ENCODE measurements at places on chromosomes 1 and 21.

- DNase-seq = no peak
Measured at GRCh38 chr21:43340491-43341377, 86.2 kb downstream of the SIK1 start.

GRCh38 chr1:30014031-30014430, 709.4 kb downstream of the MATN1 start:
- no peak for DNase-seq

- no peak for DNase-seq
Measured at GRCh38 chr1:16978139-16978538, 2.3 kb downstream of the MFAP2 start.

DNA sequence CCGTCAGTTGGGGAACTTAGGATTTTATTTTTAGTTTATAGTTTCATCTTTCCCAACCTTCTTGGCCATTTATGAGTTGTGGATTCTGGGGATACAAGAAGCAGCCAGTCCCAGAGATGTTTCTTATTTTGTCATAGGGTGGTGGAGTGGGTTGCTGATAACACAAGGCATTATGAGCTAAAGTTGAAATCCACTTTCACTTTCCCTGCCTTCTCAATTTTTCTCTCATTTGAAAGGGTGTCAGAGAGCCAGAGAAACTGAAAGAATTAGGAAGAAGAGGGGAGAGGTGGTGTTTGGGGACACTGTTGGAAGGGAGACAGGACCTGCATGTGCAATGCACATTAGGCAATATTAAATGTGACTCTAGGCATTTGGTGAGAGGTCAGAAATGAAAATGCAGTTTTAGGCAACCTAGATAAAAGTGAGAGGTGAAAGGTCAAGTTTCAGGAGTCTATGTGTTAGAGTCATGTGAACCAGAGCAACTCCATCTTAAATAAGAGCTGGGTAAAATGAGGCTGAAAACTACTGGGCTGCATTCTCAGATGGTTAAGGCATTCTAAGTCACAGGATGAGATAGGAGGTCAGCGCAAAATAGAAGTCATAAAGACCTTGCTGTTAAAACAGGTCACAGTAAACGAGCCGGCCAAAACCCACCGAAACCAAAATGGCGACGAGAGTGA, 71.1 kb upstream of the F3 start:
- DNase-seq = no peak

GRCh38 chr1:42170779-42171621, 6.5 kb upstream of the GUCA2A start:
- no peak for DNase-seq

DNA sequence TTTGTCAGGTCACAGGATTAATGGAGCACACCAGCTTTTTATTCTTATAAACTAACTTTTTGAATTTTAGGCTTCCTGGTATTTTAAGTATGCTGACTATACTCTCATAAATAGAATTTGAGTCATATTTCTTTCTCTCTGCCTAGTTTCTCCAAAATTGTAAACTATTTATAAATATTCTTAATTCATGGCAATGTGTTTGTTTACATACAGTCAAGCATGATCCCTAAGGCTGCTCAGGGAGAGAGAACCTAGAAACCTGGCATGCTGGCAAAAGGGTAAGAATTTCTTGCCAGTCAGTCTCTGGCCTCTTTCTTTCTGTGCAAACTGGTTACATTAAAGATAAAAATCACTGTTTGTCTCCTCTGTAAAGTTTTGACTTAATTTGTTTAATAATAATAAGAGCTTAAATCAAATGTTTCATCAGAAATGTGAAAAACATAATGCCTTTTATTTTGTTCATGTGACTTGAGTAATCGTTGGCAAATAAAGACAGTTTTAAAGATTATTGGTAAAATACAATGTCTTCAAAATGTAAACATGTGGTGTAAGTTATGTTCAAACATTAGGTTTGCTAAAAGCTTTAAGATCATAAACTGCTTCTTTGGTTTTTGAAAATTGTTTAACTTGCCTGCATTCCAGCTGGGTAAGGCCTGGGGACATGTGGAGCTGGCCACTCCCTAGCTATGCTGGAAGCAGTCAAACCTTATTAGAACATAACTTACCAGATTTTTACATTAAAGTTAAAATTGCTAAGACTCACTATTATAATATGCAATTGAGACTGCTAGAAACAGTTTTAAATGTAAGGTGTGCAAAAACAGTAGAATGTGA, 1401.7 kb downstream of the NCAM2 start:
- no peak for DNase-seq

- no peak for DNase-seq
Measured at GRCh38 chr1:187042538-187042937, 213.8 kb downstream of the PLA2G4A start.

DNA sequence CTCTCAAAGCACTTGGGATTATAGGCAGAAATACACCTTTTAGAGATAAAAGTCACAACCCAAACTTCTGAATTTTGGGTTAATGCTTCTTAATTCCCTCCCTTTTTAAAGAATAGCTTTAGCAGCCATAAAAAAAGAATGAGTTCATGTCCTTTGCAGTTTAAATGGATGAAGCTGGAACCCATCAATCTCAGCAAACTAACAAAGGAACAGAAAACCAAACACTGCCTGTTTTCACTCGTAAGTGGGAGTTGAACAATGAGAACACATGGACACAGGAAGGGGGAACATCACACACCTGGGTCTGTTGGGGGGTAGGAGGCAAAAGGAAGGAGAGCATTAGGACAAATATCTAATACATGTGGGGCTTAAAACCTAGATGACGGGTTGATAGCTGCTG, 55.8 kb downstream of the SLC27A3 start:
- no peak for DNase-seq

- no peak for DNase-seq
Measured at GRCh38 chr1:211547710-211548109, 31.3 kb downstream of the SLC30A1 start.

- DNase-seq = no peak
Measured at GRCh38 chr21:17726047-17726829, 92.9 kb downstream of the C21orf91 start.

- DNase-seq = no peak
Measured at GRCh38 chr1:225567789-225568188, 85.1 kb downstream of the ENAH start.

DNA sequence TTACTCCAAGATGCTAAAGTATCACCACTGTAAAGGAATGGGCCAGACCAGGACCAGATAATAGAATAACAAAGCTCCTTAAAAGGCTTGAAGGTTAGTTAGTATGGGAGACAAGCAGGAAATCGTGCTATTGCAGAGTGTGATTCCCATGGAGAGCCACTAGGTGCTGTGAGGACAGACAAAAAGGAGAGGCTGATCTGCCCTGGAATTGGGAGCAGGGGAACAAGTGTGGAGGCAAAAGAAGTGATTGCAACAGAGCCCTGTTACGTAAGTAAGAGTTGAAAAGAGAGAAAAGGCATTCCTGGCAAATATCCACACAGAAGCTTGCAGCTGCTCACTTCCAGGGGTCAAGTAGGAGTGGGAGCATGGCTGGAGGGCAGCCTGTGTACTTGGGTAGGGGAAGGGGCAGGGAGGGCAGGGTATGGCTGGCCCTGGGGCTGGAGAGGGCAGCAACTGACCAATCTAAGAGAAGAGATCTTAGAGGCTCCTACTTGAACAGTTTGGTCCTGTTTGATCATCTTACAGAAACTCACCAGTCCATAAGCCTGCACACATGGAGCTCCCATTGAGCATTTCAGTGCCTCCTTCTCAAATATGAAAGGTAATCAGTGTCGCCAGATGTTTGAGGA, 207.7 kb upstream of the GJB5 start:
- no peak for DNase-seq

- no peak for DNase-seq
Measured at GRCh38 chr1:219812086-219812485, 116.3 kb downstream of the SLC30A10 start.

- DNase-seq = no peak
Measured at GRCh38 chr1:1946540-1946939, 27.5 kb upstream of the TMEM52 start.

GRCh38 chr1:14914351-14914988, 239.1 kb upstream of the TMEM51 start:
- DNase-seq = no peak

DNA sequence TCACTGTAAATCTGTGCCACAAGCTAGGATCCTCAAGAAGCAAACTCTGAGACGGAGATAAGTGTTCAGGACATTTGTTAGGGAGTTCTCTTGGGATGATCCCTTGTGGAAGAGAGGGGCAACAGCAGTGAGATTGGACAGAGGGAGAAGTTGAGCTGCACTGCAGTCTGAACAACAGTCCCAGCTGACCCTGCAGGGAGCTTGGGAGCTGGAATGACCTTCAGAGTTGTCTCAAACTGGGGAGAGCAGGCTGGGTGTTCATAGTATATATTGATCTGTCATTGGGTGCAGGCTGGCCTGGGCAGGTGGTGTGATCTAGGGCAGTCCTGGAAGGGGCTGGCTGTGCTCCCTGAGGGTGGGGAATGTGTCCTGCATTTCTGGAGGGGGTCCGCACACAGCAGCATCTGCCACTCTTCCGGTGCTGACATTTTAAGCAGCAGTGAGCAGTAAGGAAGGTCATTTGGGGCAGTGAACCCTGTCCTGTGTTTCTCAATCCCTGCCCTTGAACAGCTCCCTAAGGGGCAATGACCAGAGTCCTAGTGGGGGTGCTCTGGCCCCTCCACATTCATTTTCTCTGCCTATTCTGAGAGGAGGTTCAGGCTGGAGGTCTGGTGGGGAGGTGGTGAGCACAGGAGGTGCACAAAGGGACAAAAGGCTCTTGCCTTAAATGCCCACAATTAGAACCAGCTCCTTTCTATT, 90.2 kb upstream of the PPM1J start:
- no peak for DNase-seq

DNA sequence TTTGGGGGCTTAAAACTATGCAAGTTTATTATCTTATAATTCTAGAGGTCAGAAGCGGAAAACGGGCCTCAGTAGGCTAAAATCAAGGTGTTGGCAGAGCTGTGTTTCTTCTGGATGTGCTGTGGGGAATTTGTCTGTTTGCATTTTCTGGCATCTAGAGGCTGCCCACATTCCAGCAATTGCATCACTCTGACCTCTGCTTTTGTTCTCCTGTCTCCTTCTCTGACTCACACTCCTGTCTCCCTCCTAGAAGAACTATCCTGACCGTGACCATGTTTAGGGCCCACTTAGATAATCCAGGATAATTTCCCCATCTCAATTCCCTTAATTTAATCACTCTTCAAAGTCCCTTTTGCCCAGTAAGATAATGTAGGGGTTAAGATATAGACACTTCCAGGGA, 127.4 kb upstream of the DEPDC1 start:
- no peak for DNase-seq

DNA sequence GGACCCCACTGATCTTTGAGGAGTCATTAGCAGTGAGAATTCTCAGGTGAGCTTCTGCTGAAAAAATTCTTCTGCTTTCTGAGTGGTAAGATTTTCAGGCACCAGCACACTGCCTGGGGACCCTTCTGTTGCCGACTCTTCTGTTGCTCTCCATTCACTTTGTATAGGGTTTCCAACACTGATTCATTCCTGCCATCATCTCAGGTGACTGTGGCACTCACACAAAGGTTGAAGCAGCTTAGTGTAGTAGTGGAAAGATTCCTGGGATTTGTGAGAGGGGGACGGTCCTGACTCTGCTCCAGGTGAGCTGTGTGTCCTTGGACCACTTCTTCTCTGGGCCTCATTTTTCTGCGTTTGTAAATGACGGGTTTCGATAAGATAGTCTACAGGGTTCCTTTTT, 9.4 kb downstream of the UTP11 start:
- DNase-seq = no peak

DNA sequence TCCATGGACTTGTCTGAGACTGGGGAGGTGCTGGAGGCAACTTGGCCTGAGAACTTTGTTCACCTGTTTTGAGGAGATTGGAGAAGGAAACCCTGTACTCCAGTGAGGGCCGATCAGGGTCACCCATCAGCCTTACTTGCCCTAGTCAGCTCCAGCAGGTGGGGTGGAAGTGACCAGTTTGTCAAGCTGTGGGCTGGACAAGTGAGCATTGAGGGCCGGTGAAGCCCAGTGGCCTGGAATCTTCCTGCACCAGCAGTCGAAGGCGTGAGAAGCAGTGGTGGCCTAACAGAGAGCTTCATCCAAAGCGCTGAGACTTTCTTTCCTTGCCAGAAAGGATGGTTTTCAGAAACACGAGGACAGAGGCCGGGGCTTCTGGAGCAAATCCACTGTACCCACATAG, 9.6 kb downstream of the SLC37A1 start:
- no peak for DNase-seq

- no peak for DNase-seq
Measured at GRCh38 chr1:17200756-17201155, 4.2 kb upstream of the PADI1 start.

- DNase-seq = no peak
Measured at GRCh38 chr1:69483246-69483645, 84.5 kb upstream of the LRRC7 start.

DNA sequence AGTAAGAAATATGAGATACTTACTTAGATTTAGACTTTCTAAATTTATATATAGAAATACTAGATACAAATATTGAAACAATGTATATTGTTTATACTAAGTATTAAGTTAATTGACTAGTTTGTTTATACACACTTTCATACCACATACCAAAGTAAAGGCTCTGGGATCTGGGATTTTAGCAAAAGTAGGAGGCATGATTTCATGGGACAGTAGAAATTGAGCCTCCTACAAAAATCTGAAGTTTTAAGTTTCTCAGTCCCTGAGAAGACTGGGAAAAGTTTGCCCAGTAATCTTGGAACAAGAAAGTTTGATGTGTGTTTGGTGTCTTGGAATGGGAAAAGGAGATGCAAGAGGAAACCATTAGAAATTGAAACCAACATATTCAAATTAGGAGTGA, 30.9 kb downstream of the KCTD3 start:
- no peak for DNase-seq

- no peak for DNase-seq
Measured at GRCh38 chr21:44052071-44052829, 40.1 kb downstream of the TRAPPC10 start.

DNA sequence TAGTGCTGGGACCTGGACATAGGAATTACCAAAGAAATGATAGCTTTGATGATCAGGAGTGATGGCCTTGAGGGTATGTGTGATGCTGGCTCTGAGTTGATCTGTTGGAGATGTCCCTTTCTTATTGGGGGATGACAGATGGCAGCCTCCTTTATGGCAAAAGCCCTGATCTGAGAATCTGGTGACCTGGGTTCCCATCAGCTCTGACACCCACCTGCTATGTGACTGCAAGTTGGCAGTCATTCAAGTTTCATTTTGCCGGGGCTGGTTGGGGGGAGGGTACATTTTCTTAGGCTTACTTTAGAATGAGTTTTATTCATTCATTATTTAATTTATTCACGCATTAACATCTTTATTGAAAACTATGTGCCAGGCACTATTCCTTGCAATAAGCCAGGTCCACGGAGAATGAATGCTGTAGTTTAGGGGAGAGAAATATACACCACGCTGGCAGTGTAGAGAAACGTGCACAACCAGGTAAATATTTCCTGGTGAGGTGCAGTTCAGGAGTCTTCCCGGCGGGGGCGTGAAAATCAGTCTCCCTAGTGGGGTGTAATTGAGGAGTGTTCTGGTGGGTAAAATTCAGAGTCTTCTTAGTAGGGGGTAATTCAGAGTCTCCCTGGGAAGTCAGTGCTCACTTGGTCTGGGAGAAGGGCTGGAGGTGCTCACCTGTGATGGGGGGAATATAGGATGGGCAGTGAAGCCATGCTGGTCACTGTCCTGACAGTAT, 401.3 kb downstream of the CAMTA1 start:
- no peak for DNase-seq

GRCh38 chr21:45317398-45318145, 29.9 kb upstream of the POFUT2 start:
- no peak for DNase-seq

GRCh38 chr1:68230901-68231626, 1.3 kb downstream of the WLS start:
- no peak for DNase-seq
